ENCODE measurements at places on chromosomes 4 and X.

GRCh38 chr4:73740353-73740778 is at the start of gene CXCL8:
Gene CXCL8, plus strand, starts transcription at chr4:73740569. Its CDS starts 90 bp downstream, at chr4:73740659.
- DNase-seq: no peak

- DNase-seq: no peak
Measured at GRCh38 chr4:129082302-129082701, 11.0 kb downstream of the SCLT1 start.

- DNase-seq: no peak
Measured at GRCh38 chrX:57918750-57919436, 8.6 kb upstream of the ZXDA start.

DNA sequence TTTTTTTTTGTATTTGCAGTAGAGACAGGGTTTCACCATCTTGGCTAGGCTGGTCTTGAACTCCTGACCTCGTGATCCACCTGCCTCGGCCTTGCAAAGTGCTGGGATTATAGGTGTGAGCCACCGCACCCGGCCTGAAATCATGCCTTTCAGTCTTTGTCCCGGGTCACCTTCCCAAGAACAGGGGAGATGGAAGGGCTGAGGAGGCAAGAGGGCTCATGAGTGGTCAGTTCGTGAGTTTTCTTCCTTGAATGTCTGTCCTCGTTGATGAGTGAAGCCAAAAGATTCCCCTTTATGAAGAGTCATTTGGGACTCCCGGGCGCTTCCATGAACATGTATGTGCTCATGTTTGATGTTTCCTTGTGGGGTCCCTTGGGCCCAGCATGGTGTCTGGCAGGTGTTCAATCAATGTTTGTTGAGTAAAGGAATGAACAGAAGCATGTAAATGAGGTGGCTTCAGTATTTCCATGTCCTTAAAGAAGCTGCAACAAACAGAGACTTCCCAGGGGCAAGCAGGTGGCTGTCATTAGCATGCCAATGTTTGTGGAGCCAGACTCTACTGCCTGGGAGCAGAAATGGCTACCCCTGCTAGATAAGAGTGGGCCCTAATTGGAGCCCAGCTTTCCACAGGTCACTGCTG is 3.4 kb upstream of the SEPTIN6 start:
- no peak for DNase-seq

DNA sequence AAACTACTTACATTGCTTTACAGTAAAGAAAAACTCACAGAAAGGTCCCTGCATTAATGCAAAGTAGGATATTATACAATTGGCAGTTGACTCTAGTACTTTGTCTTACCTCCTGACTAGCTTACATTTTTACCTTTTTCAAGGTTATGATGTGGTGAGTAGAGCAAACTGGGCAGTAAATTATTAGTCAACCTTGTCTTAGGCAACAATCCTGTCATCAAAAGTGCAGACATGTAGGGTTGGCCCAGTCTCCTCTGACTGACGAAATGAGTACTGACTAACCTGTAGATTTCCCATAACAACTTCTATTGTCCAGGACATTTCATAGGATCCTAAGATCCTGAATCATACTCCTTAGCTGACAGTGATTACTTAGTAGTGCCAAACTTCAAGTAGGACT is 142.0 kb upstream of the NUDT6 start:
- no peak for DNase-seq

GRCh38 chr4:169225812-169226211 is 44.9 kb downstream of the SH3RF1 start:
- no peak for DNase-seq

DNA sequence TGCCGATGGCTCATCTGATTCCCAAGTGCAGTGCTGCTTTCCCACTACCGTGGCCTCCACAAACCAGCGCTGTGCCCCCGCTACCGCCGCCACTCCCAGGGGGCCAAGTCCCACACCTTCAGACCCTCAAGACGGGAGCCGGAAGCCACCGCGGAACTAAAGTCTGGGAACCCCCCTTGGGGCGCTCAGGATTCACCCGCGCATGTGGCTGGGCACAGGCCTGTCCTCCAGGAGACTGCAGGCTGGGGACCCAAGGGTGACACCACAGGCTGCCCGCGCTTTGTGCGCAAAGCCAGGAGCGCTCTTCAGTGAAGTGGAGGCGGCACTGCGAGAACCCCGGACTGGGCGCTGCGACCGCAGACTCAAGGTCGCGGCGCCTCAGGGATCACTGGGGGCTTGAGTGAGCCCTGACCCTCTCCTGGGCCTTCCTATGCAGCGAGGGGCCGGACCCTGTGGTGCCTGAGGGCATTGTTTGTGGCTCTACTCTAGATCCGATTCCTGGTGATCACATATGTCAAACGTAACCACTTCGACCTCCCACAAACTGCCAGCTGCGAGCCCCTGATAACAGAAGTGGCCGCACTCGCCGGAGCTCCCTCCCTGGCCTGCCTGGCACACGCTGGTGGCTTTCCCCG is 20.4 kb upstream of the TBC1D14 start:
- DNase-seq: no peak

- no peak for DNase-seq
Measured at GRCh38 chr4:114701491-114701890, 102.9 kb downstream of the UGT8 start.

- no peak for DNase-seq
Measured at GRCh38 chrX:13911586-13911985, 94.7 kb upstream of the GPM6B start.

DNA sequence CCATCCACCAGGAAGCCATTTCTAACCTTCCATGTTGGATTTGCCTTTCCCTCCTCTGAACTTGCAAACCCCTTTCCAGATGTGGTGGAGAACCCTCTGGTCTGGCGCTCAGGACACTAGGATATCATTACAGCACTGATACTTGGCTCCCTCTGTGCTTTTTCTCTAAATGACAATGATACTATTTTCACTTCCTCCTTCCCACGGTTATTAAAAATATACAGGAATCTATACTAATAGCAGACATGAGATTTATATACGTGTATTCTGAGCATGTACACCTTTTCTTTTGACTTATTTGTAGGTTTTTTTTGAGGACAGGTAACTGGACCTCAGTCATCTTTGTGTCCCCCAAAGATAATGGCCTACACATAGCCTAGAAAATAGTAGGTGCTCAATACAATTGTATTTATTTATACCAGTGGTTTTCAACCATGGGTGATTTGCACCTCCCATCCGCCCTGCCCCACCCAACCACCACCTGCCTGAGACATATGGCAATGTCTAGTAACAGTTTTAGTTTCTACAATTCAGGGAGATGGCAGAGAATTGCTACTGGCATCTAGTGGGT is 60.4 kb upstream of the PLAC8 start:
- DNase-seq: no peak

DNA sequence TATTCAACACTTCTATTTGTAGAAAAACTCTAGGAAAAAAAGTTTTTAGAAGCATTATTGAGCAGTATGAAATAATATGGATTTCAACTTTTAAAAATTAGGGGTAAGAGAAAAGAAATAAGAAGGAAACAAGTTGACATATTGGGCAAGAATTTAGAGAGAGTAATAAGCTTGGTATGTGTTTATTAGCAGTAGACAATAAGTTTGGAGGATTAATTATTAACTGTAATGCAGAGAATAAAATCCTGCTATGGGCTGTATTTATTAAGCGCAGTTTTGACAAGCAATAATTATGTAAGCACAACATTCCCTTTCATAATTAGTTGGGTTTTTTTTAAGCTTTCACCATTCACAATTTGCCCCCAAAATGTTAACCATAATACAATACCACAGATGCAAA is 162.7 kb upstream of the SLC7A11 start:
- no peak for DNase-seq

DNA sequence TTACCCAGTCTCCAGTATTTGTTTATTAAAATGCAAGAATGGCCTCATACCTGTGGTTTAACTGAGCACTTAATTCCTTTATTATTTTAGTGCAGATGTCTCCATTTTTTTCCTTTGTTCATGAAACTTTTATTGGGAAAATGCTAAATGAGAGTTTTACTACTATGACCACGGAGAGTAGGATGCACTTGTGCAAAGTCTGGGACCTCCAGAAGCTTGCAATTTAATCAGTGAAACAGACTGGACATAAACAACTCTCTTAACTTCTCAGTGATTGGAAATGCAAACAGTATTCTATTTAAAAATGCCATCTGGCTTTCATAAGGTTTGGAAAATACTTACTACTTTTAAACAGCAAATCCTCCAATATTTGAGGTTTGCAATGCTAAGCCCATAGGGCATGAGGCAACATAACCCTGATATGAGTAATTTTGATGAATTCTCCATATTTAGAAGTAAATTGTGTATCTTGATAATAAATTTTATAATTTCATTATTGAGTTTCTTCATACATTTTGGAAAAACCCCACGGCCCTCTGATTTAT is 718.7 kb upstream of the MAGEB2 start:
- no peak for DNase-seq

DNA sequence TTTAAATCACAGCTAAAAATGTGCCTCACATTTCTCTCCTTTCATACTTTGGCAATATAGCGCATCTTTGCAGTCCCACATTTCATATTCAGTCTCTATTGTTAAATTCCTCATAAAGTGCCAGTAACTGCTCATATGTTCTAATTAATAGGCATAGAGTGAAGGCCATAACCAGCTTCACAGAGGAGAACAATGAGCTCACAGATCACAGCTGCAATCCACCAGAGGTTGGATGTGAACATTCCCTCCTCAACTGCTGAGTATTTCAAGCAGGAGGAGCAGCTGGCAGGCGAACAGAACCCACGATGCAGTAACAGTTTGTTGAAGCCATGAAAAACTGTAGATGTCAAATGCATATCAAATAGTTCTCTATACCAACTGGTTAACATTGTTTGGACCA is 2088.7 kb upstream of the AGA start:
- no peak for DNase-seq

DNA sequence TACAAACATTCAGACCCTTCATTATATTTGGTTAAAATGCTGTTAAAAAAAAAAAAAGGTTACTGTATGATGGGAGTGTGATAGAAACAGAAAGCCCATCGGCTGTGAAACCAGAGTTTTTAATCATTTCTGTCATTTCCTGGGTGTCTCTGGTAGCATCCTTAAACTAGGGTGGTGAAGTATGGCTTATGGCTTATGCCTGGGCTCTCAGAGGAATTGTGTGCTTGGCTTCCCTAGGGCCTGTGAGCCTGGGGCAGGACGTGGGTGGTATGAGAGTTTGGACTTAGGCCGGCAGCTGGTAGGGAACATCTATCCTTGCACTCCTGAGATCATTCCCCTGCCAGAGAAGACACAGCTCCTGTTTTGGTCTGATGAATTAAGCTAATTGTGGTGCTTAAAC is 52.2 kb downstream of the DCUN1D4 start:
- no peak for DNase-seq

- no peak for DNase-seq
Measured at GRCh38 chrX:41526271-41526670, 79.1 kb downstream of the NYX start.

GRCh38 chr4:30028826-30029225 is 691.3 kb upstream of the PCDH7 start:
- DNase-seq: no peak

DNA sequence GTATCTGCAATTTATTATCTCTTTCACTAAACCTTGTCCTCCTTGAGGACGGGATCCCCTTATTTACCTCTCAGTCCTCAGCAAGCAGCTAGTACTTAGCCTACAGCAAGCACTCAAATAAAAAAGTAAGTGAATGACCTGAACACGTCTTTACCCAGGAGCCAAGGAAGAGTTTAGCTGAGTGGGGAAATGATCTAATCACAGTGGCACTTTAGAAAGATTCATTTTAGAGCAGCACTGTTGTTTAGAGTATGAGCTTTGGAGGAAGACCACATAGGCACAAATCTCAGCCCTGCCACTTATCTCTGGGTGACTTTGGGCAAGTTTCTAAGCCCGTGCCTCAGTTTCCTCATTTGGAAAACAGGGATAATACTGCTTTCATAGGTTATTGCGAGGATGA is 2.7 kb downstream of the FAM120C start:
- DNase-seq: no peak

- no peak for DNase-seq
Measured at GRCh38 chr4:57544811-57545654, 434.8 kb upstream of the IGFBP7 start.

DNA sequence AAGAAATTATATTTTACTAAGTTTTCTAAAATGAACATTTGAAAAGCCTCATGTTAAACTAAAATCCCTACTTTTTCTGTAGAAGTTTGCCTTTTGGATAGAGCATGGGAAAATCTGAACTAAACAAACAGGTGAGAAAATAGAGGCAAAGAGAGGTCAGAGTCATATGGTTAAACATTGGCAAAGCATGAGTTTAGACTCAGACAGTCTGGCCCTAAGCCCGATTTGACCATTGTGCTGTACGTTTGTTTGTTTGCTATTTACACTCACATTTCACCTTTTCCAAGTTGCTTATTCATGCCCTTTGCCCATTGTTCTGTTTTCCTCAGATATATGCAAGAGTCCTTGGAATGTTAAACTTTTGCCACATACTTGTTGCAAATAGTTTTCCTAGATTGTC is 85.4 kb downstream of the TIGD2 start:
- no peak for DNase-seq

- no peak for DNase-seq
Measured at GRCh38 chr4:48902266-48902665, 4.3 kb downstream of the OCIAD2 start.

DNA sequence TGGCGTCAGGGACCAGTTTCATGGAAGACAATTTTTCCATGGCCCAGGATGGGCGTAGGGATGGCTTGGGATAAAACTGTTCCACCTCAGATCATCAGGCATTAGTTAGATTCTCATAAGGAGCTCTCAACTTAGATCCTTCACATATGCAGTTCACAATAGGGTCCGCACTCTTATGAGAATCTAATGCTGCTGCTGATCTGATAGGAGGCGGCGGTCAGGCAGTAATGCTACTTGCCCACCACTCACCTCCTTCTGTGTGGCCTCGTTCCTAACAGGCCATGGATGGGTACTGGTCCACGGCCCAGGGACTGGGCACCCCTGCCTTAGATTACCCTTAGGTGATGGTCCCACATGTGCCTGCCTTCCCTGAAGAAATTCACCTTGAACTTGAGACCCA is 28.8 kb upstream of the ENPP6 start:
- DNase-seq: no peak

DNA sequence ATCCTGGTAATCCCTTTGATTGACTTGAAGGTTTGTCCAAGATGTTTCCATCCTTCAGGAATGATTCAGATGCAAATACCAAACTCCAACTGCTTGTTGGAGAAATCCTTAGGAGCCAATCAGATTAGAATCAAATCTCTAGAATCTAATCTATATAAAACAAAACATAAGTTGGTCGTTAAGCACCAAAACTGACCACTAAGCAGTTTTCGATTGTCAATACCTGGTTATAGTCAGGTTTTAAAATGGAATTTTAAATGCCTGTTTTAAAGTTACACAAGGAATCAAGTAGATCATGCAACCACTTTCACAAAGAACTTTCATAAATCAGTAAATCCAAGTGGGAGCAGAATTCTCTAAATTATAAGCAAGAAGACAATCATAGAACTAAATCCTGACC is 236.1 kb downstream of the PARM1 start:
- no peak for DNase-seq

GRCh38 chr4:148847544-148848255 is 405.5 kb upstream of the NR3C2 start:
- DNase-seq: no peak

DNA sequence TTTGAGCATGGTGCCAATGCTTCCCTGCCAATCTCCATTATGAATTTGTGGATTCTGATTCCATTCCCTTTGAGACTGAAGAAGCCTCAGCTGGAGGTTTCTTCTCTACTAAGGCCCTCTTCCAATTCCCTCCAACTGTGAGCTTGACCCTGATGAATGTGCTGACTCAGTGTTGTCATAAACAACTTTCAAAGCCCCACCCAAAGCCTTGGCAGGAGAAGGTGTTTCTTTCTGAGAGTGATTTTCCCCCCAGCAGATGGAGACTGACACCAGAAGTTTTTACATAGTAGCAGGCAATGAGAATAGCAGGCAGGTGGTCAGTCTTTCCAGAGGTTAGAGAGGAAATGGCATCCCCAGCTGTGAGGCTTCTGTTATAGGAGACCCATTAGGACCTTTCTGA is 53.1 kb downstream of the OCRL start:
- DNase-seq: no peak
